ENCODE measurements at places on chromosomes 2 and 18.
A peak's percentile ranks its signal among the peaks of the same experiment; 100 is the strongest.

DNA sequence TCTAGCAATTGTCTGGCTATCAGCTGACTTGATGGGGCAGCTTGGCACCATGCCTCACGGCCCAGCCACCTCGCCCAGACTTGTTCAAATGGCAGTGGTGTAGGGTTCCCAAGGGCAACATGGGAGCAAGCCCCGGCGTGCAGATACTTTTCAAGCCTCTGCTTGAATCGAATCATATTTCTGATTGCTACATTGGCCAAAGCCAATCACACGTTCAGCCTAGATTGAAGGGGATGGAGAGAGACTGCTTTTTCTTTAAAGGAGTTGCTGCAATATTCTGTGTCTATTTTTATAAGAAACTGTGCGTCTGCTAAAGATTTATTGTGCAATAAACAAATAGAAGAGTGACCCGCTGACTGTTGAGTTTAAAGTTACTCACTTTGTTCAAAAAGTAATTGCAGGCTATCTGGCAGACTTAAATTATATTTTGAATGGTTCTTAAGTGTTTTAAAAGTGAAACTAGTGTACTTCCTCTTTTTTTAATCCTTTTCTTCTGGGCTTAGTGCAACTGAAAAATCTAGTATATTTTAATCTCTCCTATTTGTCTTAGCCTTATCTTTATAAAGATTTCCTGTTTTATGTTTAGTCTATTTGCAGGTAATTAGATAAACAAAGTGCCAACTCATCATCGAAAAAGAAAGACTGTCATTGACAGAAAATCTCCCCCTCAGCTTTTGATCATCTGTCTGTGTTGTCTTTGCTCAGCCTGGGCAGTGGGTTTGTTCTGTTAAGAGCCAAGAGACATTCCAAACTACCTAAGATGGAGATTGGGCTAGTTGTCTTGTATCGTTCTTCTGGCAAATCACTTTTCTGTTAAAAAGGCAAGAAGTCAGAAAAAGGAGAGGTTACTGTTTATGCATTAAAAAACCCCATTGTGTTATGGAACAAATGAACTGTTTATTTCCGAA lies 156.1 kb downstream of the TPGS2 start:
- DNase-seq, result peak; percentile 33

GRCh38 chr18:66138642-66139041 lies 387.8 kb downstream of the CDH7 start:
- DNase-seq, result no peak

DNA sequence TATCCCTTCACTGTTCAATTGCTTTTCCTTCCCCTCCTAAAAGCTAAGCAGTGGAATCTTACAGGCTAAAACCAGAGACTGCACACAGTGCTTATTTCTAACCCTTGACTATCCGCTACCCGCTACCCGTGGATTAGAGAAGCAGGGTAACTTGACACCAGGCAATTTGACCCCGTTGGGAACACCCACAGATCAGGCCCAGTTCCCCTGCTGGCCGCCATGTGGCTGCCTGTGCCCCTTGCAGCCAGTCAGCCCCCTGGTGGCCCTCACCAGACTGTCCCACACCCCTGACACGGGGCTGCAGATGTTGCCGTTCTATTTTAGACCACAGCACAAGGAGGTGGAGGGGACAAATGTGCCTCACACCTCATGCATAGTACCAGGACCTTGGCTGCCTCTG lies 74.8 kb downstream of the TXNL1 start:
- DNase-seq, result no peak

- no peak for DNase-seq
Observed at GRCh38 chr2:173761603-173762119, 203.5 kb downstream of the SP3 start.

DNA sequence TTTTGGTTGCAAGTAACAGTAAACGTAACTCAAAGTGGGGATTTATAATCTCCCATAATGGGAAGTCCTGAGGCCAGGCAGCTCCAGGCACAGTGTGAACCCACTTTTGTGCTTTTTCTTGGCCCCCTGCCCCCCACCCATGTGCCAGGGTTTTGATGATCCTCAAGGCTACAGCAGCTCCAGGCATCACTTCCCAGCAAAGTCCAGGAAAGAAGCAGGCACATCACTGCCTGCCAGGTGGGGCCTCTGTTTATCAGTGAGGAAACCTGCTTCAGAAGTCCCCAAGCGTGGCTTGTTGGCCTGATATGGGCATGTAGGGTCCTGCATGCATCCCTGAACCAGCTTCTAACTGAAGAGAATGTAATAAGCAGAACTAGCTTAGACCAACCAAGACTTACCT lies 299.2 kb upstream of the SKOR2 start:
- DNase-seq, result no peak

DNA sequence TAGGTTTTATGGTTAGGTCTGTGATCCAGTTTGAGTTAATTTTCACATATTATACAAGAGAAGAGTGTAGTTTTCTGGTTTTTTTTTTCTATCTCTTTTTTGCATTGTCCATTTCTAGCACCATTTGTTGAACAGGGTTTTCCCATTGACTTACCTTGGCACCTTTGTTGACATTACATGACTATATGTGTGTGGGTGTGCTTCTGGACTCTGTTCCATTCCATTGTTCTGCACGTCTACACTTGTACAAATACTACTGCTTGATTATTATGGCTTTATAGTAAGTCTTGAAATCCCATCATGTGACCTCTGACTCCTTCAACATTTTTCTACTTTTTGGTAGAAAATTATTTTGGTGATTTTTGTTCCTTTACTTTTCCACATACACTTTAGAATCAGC lies 38.7 kb downstream of the UBE2F start:
- no peak for DNase-seq

DNA sequence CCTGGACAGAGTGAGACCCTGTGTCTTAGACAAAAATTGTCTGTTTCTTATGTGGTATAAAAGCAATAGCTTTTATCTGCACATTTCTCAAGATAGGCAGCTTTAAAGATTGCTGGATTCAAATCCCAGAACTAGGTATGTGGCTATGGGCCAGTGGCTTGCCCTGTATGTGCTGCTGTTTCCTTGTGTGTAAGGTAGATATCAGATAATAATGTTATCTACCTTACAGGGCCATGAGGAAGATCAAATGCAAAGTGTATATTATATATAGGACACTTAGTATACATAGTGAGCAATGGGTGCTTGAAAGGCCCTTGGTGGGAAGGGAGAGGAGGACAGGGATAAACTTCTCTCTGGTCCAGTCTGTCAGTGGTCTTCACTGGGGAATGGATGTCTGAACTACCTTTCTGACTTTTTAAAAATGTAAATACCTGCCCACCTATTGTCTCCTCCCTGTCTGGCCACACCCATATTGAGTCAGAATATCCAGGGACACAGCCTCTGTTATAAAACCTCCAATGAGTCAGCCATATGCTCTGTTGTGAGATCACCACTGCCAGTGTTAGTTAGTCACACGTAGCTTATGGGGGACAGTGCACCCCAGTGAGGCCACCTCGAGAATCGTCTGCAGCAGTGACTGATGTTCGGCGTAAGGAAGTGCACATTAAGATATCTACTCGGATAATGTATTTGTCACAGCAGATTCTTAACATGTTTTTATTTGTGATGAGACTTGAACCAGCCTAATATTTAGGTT lies 383.4 kb downstream of the PTPRM start:
- DNase-seq, result no peak

DNA sequence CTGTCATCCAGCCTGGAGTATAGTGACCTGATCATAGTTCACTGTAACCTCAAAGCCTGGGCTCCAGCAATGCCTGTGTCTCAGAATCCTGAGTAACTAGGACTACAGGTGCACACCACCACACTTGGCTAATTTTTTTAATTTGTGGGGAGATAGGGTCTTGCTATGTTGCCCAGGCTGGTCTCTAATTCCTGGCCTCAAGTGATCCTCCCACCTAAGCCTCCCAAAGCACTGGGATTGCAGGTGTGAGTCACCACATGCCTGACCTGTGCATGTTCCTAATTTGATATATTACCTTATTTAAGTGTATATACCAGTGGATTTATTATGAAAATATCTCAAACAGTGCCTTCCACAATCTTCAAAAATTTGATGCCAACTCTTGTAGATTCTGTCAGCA lies 123.6 kb upstream of the XIRP2 start:
- DNase-seq, result no peak

GRCh38 chr2:30230497-30231211 lies 680 bp upstream of the LBH start:
- peak; percentile 29 for DNase-seq

DNA sequence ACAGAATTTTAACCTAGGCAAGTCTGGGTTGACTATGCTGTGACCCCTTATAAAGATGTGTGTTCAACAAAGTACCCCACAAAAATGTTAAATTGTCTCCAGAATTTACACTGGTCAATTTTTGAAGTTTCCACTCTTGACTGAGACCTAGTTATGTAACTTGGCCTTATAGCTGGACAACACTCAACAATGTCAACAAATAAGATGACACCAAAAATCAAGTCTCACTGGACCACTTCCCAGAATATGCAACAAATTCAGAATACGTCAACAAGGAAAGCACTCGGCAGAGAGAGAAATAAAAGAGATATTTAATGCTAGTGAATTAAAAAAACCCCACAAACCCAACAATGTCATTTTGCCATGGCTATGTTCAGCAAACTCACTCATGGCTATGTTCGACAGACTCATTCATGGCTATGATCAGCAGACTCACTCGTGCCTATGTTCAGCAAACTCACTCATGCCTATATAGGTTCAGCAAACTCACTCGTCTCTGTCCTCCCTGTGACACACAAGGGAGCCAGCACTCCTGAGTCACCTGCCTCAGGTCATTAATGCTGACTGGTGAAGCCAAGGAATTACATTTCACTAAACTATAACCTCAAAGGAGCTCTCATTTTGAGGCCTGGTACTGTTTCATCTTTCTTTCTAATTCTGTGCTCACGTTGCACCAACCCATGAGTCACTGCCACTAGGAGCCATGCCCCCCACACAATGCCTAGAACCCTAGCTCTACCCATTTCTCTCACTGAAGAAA lies 72.7 kb downstream of the PTPN2 start:
- DNase-seq, result no peak

- no peak for DNase-seq
Observed at GRCh38 chr2:190717306-190717705, 68.4 kb downstream of the NAB1 start.

- DNase-seq, result no peak
Observed at GRCh38 chr2:230949966-230950873, 25.2 kb upstream of the GPR55 start.

- no peak for DNase-seq
Observed at GRCh38 chr2:134549104-134549503, 169.7 kb downstream of the TMEM163 start.

DNA sequence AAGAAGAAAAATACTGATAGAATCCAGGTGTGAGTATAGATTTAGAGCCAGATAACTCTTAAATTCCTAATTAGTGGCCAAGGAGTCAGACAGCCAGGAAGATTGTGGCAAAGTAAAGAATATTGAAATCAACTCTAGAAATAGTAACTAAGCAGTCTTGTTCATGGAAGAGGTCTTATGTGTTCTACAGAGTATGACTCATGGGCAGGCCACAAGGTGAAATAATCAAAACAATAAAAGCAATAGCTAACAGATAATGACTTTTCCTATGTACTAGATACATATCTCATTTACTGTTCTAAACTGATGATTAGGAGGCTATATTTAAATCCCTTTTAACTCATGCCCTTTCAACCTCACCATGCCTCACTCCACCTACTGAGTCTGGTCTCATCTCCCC lies 227.4 kb upstream of the COL3A1 start:
- DNase-seq, result no peak

- no peak for DNase-seq
Observed at GRCh38 chr18:12106471-12106870, 12.8 kb downstream of the ANKRD62 start.

- no peak for DNase-seq
Observed at GRCh38 chr2:223197046-223197445, 145.1 kb downstream of the KCNE4 start.

GRCh38 chr18:28409811-28410210 lies 232.9 kb upstream of the CDH2 start:
- DNase-seq, result no peak

- DNase-seq, result peak; percentile 68
Observed at GRCh38 chr2:213451542-213452239, 167.4 kb downstream of the SPAG16 start.

All from left colon (tissue), 2 donors.